ENCODE measurements at places on chromosomes 5 and 9.

GRCh38 chr5:51829691-51830090, 446.4 kb downstream of the ISL1 start:
- no peak for DNase-seq

- no peak for DNase-seq
These were observed 149.7 kb downstream of the PRELID2 start for GRCh38 chr5:145685417-145685816.

DNA sequence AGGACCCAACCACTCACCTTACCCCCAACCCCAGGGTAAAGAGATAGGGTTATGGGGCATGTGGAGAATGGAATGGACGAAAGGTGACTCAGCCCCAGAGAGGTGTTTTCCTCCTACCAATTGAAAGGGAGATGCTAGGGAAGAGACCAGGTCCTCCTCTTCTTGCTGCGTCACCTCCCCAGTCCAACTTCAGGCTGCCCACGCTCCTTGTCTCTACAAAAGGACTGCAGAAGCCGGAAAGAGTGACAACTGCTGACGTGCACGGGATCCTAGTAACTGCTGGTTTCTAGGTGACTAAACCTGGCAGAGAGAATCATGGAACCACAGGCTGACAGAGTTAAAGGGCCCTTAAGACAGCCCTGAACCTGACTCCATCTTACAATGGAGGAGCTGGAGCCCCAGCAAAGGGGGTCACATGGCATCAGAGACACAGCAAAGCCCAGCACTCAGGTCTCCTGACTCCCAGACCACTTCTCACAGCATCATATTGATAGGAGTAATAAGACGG, 2.2 kb downstream of the GPX3 start:
- no peak for DNase-seq

- DNase-seq = no peak
These were observed 13.8 kb upstream of the PLEKHG4B start for GRCh38 chr5:77957-78804.

GRCh38 chr5:50574121-50574520, 92.3 kb upstream of the PARP8 start:
- no peak for DNase-seq
